ENCODE measurements at places on chromosomes 6 and 20.
A peak's percentile ranks its signal among the peaks of the same experiment; 100 is the strongest.

- DNase-seq: no peak
Measured at GRCh38 chr6:6505111-6505510, 83.4 kb upstream of the LY86 start.

DNA sequence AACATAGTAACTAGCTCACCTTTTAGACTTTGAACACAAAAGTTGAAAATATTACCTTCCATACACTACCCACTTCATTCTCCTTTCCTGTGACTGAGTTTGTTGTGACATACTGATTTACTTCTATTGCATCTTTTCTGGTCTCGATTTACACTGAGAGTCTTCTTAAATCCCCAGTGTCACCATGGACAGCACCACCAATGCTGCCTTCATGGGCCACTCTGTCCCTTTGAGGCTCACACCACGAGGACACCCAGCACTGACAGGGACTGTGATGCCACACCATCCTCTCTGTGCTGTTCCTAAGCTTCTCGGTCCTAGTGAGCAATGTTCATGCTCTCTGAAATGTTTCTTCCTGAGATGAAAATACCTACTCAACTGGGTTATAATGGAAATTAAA lies 337.1 kb upstream of the IRAK1BP1 start:
- DNase-seq: no peak

DNA sequence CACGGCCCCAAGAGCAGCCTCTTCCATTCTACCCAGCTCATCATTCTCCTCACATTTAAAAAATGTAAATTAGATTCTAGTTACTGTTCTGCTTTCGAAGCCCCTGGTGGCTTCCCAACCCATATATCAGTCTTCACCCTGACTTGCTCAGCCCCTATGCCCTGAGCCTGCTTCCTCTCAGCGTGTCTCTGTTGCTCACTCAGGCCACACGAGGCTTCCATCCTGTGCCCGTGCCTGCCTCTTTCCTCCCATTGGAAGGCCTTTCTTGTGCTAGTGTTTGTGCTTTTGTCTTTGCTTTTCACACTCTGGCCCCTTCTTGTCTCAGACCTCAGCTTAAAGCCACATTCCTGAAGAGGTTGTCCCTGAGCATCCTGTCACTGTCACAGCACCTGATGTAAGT lies 78.1 kb downstream of the AFDN start:
- no peak for DNase-seq

GRCh38 chr6:155287762-155288161 lies 23.9 kb downstream of the CLDN20 start:
- DNase-seq: no peak

DNA sequence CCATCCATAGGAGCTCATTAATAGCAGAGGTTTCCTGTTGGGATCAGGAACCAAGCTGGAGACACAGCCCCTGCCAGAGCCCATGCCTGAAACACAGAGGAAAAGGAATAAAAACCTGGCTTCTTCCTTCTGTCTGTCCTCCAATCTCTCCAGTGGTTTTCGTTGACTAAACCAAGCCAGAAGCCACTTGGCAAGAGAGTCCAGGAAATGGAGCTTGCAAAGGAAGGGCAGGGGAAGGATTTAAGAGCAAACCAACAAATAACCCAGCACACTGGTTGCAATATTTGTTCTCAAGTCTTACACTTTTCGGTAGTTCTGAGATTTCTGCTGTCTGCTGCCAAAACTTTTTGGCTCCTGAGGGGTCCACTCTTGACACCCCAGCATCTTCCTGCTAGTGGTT lies 137.0 kb upstream of the BMP2 start:
- no peak for DNase-seq

DNA sequence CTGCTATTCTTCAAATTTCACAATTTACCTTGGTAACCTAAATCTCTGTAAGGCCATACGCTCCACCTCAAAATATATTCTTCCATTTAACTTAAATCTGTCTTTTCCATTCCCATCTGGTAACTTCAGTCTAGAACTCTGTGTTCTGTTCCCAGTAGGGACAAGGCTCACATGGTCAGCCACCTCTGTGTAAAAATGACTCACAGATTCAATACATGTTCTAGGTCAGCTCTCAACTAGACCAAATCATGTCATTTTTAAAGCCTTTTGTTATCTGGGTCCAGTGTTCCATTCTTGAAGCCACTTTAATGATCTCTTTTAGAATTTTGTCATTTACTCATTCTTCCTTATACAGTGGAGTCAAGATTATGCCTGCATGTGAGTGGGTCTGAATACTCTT lies 315.6 kb upstream of the CITED2 start:
- DNase-seq: no peak

- DNase-seq: peak; percentile 70
Measured at GRCh38 chr6:1871724-1872315, 262.1 kb downstream of the FOXC1 start.

- no peak for DNase-seq
Measured at GRCh38 chr6:66865771-66866170, 1158.7 kb upstream of the EYS start.
